ENCODE measurements at places on chromosomes 11 and 22. TPM values are rescaled to one million over a fixed set of nuclear protein-coding genes. Genes with fewer than 3 reads are reported as not detected.

The SLC22A6 gene
- total RNA-seq: not detected

The CTSW gene
- total RNA-seq: not detected

The CARD18 gene
- not detected for total RNA-seq

The CRYBB2 gene
- not detected for total RNA-seq

The CRYBB3 gene
- not detected for total RNA-seq

The APOBEC3B gene
- 2.0 TPM for total RNA-seq

The UBQLNL gene
- 0.23 TPM for total RNA-seq

The TAF1D gene
- total RNA-seq: 85.8 TPM

The MS4A6E gene
- not detected for total RNA-seq

The CD3D gene
- total RNA-seq: not detected

The TRIOBP gene
- total RNA-seq: 176 TPM

The PNPLA3 gene
- total RNA-seq: 5.5 TPM

The HSPA8 gene
- 2,725 TPM for total RNA-seq

The PARVG gene
- 0.13 TPM for total RNA-seq

The MS4A7 gene
- not detected for total RNA-seq

The TMEM134 gene
- 51.5 TPM for total RNA-seq

The RPS3 gene
- total RNA-seq: 1,080 TPM

The SART1 gene
- total RNA-seq: 28.2 TPM

The LUZP2 gene
- total RNA-seq: 0.07 TPM

The ATG2A gene
- total RNA-seq: 14.9 TPM

The JAML gene
- total RNA-seq: not detected

The CRACR2B gene
- total RNA-seq: 0.78 TPM

The PLCB3 gene
- total RNA-seq: 51.0 TPM

The MRGPRG gene
- total RNA-seq: not detected
